ENCODE measurements at places on chromosomes 2 and 18.

- no peak for DNase-seq
These were observed 34.7 kb downstream of the RASGRP3 start for GRCh38 chr2:33511141-33511540.

DNA sequence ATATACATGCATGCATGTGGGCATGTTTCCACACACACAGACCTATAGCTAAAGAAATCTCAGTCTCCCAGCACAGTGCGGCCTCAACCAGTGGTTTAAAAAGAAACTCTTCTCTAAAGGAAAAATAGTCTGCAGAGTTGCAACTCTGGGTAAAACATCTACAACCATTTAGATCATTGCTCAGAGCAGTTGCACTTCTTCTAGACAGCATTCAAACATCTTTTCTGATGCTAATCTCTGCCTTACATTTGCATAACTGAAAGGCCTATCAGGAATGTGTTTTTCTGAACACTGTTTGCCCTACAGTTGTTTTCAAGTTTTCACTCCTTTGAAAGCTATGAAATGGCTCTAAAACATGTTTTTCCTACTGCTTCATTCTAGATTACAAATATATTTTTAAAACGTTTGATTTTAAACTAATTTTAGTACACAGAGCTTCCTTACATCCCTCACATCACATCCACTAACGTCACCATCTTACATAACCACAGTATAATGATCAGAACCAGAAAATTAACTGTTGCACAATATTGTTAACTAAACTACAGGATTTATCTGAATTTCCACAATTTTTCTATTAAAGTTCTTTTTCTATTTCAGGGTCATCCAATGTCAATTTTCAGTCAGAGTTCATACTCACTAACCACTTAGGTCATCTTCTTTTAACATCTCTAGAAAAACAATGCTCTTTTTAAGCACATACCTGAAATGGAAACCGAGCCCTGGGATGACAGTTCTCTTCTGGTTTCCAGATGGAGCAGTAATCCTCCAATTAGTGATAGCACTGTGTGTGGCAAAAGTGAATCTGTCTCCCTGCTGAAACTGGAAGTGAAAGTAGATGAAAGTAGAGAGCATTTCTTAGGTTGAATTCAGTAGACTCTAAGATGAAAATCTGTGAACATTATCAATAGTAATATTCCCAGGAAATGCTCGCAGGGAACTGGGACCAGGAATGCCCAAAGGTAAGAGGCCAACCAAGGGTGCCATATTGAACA is 501.6 kb upstream of the GCFC2 start:
- no peak for DNase-seq

DNA sequence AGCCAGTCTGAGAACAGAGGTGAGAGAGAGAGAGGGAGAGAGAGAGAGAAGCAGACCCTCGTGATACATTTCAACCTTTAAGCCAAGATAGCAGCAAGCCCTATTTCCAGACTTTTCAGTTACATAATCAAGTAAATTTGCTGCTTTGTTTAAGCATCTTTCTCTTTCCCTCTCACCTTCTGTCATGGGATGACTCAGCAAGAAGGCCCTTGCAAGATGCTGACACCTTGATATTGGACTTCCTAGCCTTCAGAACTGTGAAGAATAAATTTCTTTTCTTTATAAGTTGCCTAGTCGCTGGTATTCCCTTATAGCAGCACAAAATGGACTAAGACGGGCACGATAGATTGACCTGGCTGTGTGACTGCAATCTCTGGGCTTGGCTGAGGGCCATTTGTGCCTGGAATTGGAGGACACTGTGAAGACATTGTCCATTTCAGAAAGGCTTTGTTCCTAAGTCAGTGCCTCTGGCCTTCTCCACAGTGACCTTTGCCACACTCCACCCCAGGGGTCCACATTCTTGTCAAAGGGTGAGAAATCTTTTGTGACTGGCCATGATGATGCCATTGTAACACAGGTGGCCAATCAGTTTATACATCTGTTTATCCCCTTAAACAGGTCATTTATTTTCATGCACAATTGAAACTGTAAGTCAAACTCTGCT is 51.3 kb upstream of the ITSN2 start:
- DNase-seq, result no peak

DNA sequence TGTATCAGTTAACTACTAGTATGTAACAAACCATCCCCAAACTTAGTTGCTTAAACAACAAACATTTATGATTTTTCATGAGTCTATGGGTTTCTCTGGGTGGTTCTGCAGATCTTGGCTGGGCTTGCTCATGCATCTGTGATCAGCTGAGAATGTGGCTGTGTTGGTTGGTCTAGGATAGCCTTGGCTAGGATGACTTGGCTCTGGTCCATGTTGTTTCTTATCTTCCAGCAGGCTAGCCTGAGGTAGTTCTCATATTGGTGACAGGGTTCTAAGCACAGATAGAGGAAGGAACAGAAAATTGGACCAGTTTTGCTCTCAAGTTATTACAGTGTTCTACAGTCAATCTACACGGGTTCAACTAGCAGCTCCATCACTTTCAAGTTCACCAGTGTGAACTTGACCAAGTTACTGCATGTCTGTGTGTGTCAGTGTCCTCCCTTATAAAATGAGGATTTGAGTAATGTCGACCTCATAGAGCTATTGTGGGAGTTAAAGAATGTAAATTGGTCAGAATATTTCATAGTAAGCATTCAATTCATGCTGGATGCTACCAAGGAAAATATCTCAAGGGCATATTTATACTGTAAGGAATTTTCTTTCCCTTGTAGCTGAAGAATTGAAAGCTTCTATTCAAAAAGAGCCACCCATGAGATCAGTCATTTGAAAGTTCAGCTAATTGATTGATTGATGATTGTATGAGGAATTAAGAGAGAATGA is 65.3 kb downstream of the MYO3B start:
- DNase-seq, result no peak

- DNase-seq, result no peak
These were observed 96.1 kb downstream of the ARL6IP6 start for GRCh38 chr2:152814475-152815030.

GRCh38 chr2:240713071-240713927 is 21.6 kb downstream of the AQP12A start:
- DNase-seq, result no peak

DNA sequence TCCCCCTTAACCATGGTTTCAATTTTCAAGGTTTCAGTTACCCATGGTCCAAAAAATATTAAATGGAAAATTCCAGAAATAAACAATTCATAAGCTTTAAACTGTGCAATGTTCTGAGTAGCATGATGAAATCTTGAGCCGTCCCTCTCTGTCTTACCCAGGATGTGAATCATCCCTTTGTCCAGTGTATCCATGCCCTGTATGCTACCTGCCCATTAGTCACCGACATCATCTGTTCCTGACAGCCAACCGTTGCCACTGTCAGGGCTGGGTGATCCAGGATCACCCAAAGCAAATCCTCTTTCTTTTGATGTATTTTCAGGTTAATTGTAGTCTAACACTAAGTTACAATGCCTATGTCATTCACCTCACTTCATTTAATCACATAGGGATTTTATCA is 15.7 kb upstream of the OLA1 start:
- DNase-seq, result no peak

DNA sequence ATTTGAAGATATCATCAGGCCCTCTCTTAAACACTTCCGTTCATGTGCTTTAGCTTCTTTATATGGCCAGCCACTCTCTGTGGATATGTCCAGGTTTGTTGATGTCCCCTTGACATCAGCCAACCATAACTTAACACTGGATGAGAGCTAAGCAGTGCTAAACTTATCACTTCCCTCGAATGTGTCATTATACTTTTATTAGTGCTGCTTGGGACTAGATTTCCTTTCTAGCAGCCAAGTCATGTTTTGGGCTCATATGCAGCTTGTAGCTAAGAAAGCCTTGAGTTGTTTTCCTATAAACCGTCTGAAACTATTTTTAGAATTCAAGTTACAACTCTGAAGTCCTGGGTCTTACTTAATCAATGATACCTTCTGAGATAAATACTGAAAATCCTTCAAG is 144.8 kb upstream of the TNP1 start:
- DNase-seq, result no peak

DNA sequence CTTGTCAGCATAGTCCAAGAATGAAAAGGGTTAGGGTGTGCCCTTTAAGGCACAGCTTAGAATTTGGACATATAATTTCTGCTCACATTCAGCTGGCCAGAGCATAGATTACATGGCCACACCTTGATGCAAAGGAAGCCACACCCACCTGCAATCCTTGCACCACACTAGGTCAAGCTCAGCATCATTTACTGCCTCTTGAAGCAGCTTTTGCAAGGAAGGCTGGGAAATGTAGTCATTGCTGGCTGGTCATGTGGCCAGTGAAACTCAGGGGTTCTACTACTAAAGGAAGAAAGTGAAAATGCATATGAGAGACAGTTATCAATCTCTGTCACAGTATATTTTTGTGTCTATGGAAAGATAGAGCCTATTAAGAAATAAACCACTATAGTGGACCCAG is 159.3 kb downstream of the GFPT1 start:
- DNase-seq, result no peak

DNA sequence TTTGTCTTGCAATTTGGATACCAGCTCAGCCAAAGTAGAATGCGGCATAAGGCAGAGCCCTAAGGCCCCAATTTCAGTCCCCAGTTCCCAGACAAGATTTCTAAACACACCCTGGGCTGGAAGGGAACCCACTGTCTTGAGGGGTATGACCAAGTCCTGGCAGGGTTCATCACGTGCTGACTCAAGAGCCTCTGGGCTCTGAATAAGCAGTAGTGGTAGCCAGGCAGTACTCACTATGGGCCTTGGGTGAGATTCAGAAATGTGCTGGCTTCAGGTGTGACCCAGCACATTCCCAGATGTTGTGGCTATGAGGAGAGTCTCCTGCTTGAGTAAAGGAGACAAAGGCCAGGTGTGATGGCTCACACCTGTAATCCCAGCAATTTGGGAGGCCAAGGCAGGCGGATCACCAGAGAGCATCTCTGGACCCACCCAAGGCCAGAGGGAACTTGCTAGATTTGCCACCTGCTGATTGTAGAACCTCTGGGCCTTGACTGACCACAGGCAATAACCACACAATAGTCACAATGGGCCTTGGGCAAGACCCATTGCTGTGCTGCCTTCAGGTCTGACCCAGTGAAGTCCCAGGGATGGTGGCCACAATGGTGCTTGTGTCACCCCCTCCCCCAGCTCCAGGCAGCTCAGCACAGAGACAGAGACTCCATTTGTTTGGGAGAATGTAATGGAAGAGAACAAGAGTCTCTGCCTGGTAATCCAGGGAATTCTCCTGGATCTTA is 74.9 kb downstream of the ATL2 start:
- no peak for DNase-seq

- DNase-seq, result no peak
These were observed 42.4 kb upstream of the FIGN start for GRCh38 chr2:163778045-163778781.

DNA sequence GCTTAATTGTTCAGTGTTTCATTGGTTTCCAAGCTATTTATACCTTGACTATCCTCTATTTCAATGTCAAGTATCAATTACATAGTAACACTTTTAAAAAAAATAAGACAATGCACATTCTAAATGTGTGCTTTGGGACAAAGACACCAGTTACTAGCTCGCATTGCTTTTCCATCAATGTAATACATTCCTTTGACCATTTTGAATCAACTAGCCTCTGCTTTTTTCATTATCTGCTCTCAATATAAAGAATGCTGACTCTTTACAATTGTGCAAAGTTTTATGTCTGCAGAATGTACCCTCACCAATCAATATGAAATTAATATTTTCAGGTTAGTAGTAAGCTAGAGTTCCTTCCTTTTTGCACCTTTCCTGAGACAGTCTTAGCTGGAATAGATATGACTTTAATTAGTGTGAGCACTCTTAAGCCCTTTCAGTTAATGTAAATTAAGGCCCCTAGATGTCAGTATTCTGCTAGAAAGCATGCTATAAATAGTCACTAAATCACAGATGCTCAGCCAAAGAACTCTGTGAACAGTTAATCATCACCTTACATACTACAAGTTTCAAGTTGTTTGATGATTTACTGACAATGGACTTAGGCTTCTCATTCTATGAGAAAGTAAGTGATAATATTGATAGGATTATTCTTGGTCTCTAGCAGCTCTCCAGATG is 413.6 kb downstream of the PTH2R start:
- DNase-seq, result no peak

DNA sequence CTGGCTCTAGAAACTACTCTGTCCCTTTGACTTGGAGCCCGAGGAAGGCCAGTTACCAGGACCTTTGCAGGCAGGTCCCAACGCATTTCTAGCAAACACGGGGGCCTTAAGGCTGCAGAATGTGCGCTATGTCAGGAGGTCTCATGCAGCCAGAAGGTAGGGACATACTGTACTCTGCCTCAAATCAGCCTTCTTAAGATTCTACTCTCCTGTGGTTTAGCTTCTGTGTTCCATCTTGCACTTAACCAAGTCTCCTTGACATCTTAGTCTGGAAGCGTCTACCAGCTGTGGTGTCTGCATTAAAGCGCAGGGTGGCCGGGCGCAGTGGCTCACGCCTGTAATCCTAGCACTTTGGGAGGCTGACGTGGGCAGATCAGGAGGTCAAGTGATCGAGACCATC is 65.5 kb downstream of the STEAP3 start:
- no peak for DNase-seq

GRCh38 chr18:51107598-51108305 is 77.7 kb downstream of the SMAD4 start:
- DNase-seq, result no peak

GRCh38 chr2:106197878-106198277 is 3.8 kb upstream of the UXS1 start:
- no peak for DNase-seq

DNA sequence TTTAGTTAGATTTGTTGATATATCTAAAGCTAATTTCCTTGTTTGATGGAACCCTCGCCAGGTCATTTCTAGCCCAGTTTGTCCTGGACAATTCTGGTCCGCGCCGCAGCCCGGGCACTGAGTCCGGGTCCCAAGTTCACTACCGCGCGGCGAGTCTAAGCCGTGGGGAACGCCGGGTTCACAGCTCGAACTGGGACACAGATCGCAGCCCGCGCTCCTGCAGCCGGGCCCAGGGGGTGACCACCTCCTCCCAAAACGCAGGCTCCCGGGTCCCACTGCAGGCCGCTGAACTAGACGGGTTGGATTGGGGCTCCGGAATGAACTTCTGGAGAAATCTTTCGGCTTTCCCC is 681 bp downstream of the ACADL start:
- no peak for DNase-seq

DNA sequence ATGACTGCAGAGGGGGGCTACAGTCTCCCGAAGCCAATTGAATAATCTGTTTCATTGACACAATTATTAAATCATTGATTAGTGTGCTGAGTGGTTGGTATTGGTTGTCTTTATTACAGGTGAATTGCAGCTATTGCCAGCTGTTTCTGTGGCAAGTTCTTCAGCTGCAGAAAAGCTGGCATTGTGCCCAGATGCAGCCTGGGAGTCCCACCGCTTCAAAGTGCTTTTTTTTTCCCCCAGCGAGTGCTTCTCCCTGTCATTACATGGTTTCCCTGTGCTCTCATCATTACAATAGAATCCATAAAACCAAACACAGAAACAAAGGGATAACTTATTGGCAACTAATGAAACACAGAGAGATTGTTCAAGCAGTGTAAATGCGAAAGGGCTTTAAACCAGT is 164.7 kb downstream of the GRB14 start:
- no peak for DNase-seq

- no peak for DNase-seq
These were observed 1004.4 kb upstream of the CDH2 start for GRCh38 chr18:29181151-29181901.

- DNase-seq, result no peak
These were observed 67.7 kb downstream of the NCK2 start for GRCh38 chr2:105812180-105813044.

All from activated T-helper 9 cell treated with anti-CD3 and anti-CD28 coated beads, Interleukin-2, amount 50 U/mL, for 16 hours (primary cell).